Activated B cell treated with CpG ODN at 0.5 μM for 24 hours (primary cell): ENCODE measurements at places on chromosomes 4 and X. TPM values are rescaled to one million over a fixed set of nuclear protein-coding genes. Genes with fewer than 3 reads are reported as not detected.

Gene AADAT
- total RNA-seq: not detected in 2 replicates

Gene ADH1B
- total RNA-seq: not detected in 2 replicates

Gene CXCL3
- total RNA-seq: not detected in 2 replicates

Gene GPR119
- total RNA-seq: not detected in 2 replicates

Gene FHL1
- 2.6 and 6.4 TPM in 2 replicates for total RNA-seq

Gene NPY1R
- total RNA-seq: not detected in 2 replicates

- H3K27me3 ChIP-seq: no peaks in the 10 kb centered on the region
- H3K4me3 ChIP-seq: no peak overlapping the region
- H3K36me3 ChIP-seq: no peaks in the 10 kb centered on the region
- DNase-seq: no peak
These were observed 32.1 kb downstream of the CDX4 start for GRCh38 chrX:73478961-73479360.

DNA sequence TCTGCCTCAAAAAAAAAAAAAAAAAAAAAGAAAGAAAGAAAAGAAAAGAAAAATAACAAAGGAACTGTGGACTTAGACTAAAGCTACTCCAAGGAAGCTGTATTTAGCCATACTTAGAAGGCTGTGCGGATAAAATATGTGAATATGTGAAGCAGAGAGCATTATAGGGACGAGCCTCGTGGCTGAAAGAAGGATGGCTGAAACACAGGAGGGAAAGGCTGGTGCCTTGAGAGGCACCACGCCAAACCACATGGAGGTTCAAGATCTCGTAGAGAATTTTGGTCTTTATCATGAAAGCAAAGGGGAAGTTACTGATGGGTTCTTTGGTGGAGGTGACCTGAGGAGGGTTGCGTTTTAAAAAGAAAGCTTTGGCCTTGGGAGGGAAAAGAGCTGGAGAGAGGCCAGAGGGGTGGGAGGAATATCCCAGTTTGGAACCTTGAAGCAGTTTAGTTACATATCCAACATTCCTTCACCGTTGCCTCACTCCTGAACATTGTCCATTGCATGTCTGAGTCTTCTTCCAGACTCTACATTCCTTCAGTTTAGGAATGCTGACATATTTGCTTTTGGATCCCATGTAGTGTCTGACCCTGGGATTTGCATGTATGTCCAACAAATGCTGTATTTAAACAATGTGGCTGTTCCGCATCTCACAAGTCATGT lies 82.5 kb downstream of the CPE start:
- H3K27ac ChIP-seq: no peak overlapping the region
- H3K4me3 ChIP-seq: no peak overlapping the region
- H3K27me3 ChIP-seq: peaks cover 12% of the 10 kb centered on the region
- H3K4me1 ChIP-seq: no peaks in the 10 kb centered on the region

- DNase-seq: no peak
- no peak overlapping the region for H3K4me3 ChIP-seq
- H3K4me1 ChIP-seq: no peaks in the 10 kb centered on the region
- no peak overlapping the region for H3K27ac ChIP-seq
- no peaks in the 10 kb centered on the region for H3K27me3 ChIP-seq
- H3K36me3 ChIP-seq: no peaks in the 10 kb centered on the region
These were observed 229.7 kb downstream of the EVC2 start for GRCh38 chr4:5478697-5479096.

DNA sequence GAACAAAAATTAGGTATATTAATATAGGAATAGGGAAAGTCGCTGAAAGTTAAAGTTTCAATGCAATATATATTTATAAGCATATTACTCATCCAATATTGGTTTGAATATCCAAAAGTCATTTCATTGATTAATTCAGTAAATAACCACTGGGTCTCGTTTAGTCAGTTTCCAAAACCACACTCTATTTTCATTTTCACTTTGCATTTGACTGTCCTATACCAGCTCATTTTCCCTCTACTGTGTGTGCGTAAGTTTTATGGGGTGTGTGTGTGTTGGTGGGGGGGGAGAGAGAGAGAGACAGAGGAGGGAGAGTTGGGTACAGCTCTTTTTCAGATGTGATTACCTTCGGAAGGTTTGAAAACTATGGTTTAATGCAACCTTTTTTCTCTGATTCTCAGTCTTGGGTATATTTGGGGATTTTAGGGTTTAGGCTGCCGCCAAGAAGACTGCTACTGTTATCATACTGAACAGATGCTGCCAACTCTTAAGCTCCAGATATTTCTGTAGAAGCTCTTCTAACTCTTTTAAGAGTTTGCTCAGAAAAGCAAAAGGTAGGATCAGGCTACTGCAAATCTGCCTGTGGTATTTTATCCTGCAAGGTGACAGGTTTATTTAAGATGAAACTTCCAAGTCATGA lies 1427.4 kb downstream of the PCDH7 start:
- H3K27me3 ChIP-seq: no peaks in the 10 kb centered on the region
- no peak overlapping the region for H3K27ac ChIP-seq
- no peak overlapping the region for H3K4me3 ChIP-seq

DNA sequence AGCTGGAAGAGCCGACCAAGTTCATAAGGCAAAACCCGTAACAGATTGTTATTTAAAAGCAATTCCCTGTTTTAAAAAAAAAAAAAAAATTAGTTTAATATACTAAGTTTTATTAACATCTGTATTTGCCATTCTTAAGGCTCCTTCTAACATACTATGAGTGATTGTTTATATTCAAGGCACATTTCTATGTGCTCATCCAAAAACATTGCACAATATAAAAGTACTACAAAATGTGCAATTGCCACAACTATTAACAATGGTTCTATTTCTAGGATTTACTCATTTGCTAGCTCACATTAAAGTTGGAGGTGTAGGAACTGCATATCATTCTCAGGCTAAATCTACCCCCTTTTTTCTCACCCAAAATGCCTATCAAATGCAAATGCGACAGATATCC lies 46.1 kb downstream of the CNOT6L start:
- peaks cover 66% of the 10 kb centered on the region for H3K36me3 ChIP-seq
- no peak overlapping the region for H3K4me3 ChIP-seq
- no peaks in the 10 kb centered on the region for H3K27me3 ChIP-seq
- H3K4me1 ChIP-seq: peaks cover 15% of the 10 kb centered on the region
- DNase-seq: no peak

DNA sequence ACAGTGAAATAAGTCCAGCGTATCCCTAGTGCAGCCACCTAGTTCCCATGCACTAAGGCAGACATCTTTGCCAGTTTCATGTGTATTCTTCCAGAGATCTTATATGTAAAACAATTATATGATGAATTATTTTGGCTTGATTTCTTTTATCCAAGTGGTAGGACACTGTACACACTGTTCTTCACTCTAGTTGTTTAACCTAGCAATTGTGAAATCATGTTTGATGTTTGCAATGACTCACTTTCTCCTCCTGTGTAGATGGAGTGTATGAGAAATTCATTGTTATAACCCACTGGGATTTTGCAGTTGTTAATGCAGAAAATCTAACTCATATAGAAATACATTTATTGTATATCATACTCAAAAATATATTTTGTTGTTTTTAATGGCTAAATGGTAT lies 17.5 kb upstream of the TBC1D1 start:
- no peak overlapping the region for H3K4me3 ChIP-seq
- no peaks in the 10 kb centered on the region for H3K27me3 ChIP-seq
- peaks cover 2% of the 10 kb centered on the region for H3K4me1 ChIP-seq
- no peak overlapping the region for H3K27ac ChIP-seq
- DNase-seq: no peak

- no peak overlapping the region for H3K4me3 ChIP-seq
- no peaks in the 10 kb centered on the region for H3K36me3 ChIP-seq
- peaks cover 7% of the 10 kb centered on the region for H3K27me3 ChIP-seq
- H3K27ac ChIP-seq: no peak overlapping the region
These were observed 393.4 kb downstream of the MID1IP1 start for GRCh38 chrX:39194673-39195072.

DNA sequence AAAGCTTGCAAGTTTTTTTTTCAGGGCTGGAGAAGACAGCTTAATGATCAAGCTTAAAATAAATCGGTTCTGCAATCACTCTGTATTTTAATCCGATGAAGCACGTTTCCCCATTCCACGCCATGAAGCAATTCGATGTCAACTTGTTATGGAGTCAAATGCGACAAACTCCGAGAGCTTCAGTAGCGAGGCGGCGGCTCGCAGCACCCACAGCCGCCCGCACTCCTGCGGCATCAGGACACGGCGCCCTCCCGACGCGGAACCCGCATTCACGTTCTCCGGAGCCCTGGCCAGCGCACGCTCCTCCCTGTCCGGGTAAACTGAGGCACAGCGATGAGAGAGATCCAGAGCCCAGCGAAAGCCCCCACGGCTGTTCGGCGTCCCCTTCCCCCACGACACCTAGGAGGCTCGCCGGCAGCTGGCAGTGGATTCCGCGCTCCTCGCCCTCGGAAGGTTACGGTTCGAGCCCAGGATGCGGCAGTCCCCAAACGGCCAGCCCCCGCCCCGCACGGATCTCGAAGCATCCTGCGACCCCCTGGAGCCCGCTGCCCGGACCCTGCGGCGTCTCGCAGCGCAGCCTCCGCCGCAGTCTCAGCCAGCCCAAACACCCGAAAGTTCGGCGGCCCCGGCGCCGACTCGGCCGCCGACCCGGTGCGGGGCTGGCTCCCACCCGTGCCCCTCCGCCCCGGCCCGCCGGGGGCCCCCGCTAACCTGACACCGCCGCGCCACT lies 507 bp downstream of the MFAP3L start:
- peaks cover 20% of the 10 kb centered on the region for H3K27me3 ChIP-seq
- no peak overlapping the region for H3K27ac ChIP-seq
- peak; percentile 25 for DNase-seq
- no peaks in the 10 kb centered on the region for H3K36me3 ChIP-seq
- peak overlapping the region; percentile 79 for H3K4me3 ChIP-seq

DNA sequence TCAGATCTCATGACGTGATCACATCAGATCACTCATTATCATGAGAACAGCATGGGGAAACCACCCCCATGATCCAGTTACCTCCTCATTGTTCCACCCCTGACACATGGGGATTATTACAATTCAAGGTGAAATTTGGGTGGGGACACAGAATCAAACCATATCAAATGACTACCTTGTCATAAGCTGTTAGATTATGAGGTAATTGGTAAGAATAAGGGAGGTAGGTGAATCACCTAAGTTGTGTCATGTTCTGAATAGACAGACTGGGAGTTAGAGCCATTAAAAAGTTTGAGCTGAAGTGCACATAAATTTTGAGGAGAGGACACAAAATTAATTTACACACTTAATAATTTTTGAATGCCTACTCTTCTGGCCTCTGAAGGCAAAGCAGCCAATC lies 24.7 kb downstream of the SLC9B1 start:
- no peak overlapping the region for H3K27ac ChIP-seq
- no peak overlapping the region for H3K4me3 ChIP-seq
- H3K4me1 ChIP-seq: no peaks in the 10 kb centered on the region
- H3K27me3 ChIP-seq: no peaks in the 10 kb centered on the region
- DNase-seq: no peak

- no peaks in the 10 kb centered on the region for H3K36me3 ChIP-seq
- H3K4me1 ChIP-seq: peaks cover 32% of the 10 kb centered on the region
These were observed 55.8 kb downstream of the AMELX start for GRCh38 chrX:11349020-11349419.

DNA sequence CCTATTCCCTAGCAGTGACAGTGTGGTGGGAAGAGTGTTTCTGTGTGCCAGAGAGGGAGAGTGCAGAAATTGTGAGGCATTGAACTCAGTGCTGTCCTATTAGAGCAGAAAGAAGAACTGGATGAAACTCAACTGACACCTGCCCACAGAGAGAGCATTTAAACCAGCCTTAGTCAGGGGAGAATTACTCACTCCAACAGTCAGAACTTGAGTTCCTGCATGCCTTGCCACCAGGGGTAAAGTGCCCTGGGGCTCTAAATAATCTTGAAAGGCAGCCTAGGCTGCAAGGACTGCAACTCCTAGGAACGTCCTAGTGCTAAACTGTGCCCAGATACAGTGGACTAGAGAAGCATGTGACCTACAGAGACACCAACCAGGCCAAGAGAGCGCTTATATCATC lies 12.8 kb downstream of the CYSLTR1 start:
- H3K27me3 ChIP-seq: no peaks in the 10 kb centered on the region
- H3K36me3 ChIP-seq: peaks cover 42% of the 10 kb centered on the region

DNA sequence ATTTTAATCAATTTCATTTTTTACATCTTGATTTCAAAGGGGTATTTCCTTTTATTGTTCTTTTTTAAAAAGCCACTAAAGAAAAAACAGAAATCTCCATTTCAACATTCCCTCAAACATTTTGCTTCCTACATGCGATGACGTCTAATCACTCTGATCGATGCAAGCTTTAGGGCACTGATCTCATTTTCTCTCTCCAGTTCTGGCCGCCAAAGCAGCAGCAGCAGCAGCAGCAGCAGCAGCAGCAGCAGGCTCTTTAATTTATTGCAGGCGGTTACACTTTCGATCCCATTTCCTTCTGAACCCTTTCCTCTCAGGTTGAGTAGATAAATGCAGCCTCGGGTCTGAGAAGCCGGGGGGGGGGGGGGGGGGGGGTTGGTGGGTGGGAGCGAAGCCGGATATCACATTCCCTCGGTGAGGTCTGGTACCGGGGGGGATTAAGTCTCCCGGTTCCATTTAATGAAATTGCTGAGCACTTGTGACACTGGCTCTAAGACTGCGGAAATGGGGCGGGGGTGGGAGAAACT lies 3.4 kb upstream of the PCDH7 start:
- no peak for DNase-seq
- no peak overlapping the region for H3K27ac ChIP-seq
- H3K4me3 ChIP-seq: peak overlapping the region; percentile 39

- no peak overlapping the region for H3K27ac ChIP-seq
- H3K27me3 ChIP-seq: peaks cover 15% of the 10 kb centered on the region
- peaks cover 5% of the 10 kb centered on the region for H3K4me1 ChIP-seq
- no peak overlapping the region for H3K4me3 ChIP-seq
- no peak for DNase-seq
These were observed 19.4 kb upstream of the YTHDC1 start for GRCh38 chr4:68369142-68369805.

DNA sequence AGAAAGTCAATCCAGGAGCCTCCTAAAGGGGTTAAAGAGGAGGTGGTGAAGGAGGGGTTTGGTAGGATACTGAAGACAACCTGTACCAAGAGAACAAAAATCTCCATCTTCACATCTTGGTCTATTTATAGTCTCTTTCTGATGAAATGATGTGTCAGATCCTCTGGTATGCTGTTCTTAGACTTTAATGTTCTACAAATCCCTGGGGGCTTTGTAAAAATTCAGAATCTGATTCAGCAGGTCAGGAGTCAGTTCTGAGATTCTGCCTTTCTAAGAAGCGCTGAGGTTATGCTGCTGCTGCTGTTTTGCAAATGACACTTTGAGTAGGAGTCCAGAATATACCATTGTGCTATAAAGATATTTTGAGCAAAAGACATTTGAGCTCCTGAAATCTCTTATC lies 172.9 kb upstream of the GLRA2 start:
- no peak for DNase-seq
- H3K4me1 ChIP-seq: no peaks in the 10 kb centered on the region
- H3K4me3 ChIP-seq: no peak overlapping the region

DNA sequence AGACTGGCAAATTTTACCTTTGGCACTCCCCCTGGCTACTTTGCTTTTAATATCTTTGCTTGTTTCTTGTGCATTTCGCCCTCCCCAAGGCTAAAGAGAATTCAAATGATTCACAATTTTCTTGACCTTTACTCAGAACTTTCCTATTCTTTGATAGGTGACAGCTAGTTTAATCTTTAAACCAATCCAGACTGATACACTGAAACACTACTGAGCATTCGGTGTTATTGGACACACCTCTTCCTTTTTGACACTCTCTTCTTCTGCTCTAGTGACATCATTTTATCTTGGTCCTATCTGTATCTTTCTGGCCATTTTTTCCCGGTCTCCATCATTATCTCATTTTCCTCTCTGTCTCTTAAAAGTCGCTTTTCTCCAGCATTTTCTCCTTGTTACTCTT lies 103.1 kb downstream of the IL1RAPL2 start:
- H3K27me3 ChIP-seq: no peaks in the 10 kb centered on the region
- no peak overlapping the region for H3K27ac ChIP-seq
- no peak overlapping the region for H3K4me3 ChIP-seq
- H3K4me1 ChIP-seq: no peaks in the 10 kb centered on the region
- DNase-seq: no peak
- H3K36me3 ChIP-seq: no peaks in the 10 kb centered on the region
